ENCODE measurements at places on chromosomes 2 and 18.

DNA sequence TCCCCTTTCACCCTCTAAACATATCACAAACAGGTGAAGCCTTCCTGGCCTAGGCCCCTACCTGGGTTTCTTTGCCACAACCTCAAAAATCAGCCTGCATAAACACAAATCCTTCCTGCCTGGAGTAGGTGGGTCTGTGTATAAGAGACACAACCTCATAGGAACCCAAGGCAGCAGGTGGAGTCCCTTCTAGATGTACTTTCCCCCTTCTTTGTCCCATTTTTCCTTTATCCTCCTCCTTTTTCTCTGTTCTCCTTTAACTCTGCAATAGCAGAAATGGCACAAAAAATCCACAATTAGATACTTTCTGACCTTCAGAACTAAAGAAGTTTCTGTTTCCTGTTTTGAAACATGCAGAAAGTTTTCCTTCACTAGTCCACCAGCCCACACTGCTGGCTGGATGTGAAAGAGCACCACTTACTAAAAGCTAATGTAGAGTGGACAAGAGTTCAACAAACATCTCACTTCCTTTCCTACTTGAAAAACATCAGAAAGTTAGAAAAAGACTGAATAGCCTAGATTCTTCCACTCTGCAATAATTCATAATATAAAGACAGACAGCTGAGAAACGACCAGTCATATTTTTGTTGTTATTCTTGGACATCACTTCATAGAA, 11.2 kb downstream of the SLC40A1 start:
- no peak for DNase-seq

DNA sequence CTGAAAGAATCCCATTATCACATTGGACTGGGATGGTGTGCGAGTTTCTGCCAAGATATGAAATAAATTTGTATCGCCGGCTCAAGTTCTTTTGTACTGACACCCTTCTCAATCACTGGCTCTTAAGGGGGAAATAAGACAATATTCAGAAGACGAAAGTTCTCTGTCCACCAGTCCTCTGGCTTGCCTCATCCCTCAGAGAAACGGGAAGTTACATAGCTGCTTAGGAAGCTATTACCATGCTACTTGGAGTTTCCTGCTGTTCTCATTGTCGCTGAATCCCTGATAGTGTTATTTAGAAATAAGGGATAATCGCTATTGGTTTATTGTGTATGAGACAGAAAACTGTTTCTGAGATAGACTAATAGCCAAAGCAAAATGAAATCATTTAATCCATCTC, 205.0 kb upstream of the ZNF521 start:
- DNase-seq = no peak

DNA sequence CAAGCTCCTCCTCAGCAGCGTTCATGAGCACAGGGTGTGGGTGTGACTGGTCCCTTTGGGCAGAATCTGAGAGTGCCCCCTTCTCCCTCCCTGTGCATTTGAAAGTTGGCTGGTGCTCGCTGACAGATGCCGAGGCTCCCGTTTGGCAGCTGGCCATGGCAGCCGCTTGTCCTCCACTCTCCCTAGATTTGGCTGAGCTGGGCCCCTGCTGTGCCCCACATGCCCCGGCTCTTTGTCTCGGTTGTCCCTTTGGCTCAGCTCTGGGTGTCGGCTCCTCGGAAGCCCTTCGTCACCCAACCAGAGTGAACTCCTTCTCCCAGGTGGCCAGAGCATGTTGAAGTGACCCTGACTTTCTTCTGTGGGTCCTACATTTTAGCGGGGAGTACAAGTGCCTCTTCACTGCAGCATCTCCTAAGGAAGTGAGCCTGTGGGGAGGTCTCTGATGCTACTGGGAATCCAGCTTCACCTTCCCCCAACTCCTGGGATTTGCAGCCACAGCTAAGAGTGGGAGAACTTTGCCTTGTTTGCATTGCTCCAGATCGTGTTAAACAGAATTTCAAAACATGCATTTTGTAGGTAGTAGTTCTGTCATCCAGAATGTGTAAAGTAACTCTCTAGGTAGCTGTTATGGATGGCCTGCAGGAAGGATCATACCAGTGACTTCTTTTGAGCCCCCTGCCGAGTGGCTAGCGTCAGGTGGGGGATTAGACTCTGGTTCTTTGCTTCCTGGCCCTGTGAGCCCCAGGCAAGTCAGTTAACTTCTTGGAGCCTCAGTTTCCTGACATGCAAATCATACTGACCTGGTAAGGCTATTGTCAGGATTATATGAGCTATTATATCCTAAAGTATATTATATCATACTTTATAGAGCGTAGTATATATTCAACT, 24.2 kb downstream of the HPCAL1 start:
- DNase-seq = no peak

GRCh38 chr2:207960911-207961310, 64.4 kb downstream of the PLEKHM3 start:
- no peak for DNase-seq

- DNase-seq = peak; percentile 14
Observed at GRCh38 chr2:224038049-224038829, 847 bp downstream of the SERPINE2 start.

DNA sequence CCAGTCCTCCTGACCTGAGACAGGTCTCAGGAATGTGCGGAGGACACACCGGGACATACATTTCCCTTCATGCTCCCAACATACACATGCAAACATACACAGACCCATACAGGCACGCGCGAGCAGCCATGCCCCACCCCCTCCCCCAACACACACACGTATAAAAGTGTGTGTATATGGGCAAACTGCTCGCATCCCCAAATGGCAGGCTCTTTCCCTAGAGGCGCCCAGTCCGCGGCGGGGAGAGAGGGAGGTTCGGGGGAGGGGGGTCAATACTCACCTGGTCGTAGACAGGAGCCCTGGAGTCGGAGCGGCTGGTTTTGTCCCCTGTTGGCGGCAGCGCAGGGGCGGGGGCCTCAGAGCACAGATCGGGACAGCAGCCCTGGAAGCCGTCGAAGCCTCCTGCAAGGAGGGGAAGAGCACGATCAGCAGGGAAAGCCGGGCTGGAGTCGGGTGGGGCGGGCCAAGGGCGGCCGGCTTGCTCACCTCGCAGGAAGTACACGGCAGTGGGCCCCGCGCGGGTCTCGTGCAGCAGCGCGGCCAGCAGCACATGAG, 682 bp downstream of the DUSP2 start:
- DNase-seq = no peak

- no peak for DNase-seq
Observed at GRCh38 chr18:50586710-50587109, 26.8 kb downstream of the MAPK4 start.

DNA sequence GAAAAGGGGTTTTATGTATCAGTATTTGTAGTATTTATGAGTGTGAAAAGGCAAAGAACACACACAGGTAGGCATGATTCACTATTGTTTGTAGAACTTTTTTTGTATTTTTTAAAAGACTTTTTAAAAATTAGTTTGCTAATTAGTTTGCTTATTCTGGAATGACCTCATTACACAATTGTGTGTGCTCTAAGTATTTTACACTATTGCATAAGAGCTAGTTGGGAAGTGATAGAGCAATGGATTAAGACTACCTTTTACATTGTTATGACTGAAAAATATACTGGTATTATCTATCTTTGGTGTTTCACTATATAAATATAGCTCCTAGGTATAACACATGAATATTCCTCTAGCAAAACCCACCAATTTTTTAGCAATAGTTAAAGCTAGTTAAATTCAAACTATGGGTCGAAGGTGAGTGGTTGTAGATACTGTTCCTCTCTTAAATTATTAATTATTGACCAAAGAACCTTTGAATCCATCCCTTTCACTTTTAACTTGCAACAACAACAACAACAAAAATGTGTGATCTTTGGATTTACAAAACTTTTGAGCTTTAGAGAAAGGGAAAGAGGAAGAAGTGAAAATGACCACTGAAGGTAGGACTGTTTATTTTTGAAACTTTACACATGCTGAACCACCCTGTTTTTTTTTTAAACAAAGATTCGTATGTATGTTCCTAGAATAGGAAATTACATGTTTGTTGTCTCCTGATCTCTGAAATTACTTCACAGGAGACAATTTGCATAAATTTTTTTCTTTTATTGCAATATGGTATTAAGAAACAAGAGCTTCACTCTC, 18.7 kb downstream of the ITPRID2 start:
- DNase-seq = no peak

DNA sequence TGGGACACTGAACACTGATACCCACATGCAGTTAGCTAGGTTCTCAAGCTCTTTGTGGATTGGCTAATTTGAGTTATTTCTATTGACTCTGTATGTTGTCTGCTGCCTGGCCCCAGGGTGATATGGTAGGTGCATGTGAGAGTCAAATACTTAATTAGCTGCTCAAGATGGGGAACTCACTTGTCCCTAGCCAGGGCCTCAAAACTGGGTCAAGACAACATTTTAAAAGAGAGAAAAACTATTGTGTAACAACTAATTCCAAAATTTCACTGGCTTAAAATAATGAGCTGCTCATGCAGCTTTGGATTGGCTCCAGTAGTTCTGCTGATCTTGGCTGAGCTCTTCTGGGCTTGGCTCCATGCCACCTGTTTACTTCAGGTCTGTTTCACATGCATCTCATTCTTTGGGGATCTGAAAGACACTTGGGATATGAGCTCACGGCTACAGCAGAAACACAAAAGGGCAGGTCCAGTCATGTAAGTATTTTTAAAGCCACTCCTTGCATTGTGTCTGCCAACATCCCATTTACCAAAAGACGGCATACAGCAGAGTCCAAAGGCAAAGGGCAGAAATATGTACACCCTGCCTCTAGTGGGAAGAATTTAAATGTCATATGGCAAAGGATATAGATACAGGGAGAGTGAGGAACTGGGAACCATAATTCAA, 716.8 kb downstream of the SUCLG1 start:
- DNase-seq = no peak

GRCh38 chr18:57444301-57444759, 9.2 kb downstream of the ONECUT2 start:
- no peak for DNase-seq

- no peak for DNase-seq
Observed at GRCh38 chr2:26449278-26450030, 28.5 kb downstream of the OTOF start.

- no peak for DNase-seq
Observed at GRCh38 chr2:64852771-64853241, 136.4 kb upstream of the SLC1A4 start.

- DNase-seq = no peak
Observed at GRCh38 chr2:7849027-7849426, 832.8 kb upstream of the ID2 start.

DNA sequence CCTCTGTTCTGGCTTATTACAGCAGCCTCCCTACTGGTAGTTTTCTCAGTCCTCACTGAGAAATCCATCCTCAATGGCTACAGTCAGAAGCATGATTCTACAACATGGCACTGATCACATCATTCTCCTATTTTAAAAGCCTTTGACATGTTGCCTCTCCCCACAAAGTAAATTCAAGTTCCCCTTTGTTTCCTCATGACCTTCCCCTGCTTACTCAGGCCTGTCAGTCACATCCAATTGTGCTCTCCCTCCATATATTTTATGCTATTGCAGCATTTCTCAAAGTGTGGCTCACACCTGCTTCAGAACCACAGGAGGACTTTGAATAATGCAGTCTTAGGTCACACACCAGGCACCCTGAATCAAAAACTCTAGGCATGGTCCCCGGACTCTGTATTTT, 124.6 kb downstream of the SPOPL start:
- no peak for DNase-seq

DNA sequence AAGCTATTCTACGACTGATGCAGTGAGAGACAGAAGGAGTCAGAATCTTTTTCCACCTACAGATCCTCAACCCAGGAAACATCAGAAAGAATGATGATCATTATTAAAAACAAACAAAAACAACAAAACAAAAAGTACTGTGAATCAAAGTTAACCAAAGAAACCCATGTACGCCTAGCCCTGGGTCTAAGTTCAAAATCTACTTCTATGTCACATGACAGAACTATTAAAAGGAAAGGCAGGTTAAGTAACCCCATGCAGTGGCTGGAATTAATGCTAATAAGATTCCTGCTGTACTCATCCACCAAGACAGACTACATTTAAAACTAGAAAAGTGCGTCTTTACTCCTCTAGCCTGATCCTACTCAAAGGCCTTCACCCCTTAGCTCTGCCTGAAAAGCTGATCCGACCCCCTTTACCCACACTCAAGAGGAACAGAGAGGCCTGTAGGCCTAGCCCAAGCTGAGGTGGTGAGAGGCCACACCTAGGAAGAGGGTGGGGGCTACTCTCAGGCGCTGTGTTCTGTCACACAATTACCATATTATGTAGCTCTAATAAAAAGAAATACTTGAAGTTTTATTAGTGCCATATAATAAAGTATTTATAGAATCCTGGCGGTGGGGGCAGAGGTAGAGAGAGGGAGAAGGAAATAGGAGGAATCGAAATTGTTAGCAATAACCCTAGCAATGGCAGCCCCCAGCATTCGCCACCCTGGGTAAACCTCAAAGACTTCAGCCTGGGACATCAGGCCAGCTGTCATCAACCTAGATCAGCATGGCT, 37.1 kb downstream of the NHEJ1 start:
- no peak for DNase-seq

GRCh38 chr2:21860907-21861306, 737.1 kb downstream of the TDRD15 start:
- DNase-seq = no peak

DNA sequence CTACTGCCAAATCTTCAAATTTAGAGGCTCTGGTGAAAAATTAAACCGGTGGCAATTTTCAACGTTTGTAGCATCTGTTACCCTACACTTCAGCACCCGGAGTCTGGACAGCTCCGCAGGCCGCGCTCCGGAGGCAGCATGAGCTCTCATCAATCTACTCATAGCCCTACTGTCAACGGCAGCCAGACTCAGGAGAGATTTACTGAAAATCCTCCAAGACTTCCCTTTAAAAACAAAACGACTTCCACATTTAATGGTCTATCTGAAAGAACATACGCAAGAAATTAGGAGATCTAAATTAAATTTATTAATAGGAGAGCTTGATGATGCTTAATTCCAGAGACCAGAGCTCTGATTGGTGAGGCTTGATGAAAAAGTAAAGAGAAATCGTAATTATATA, 970 bp upstream of the ADCYAP1 start:
- peak; percentile 3 for DNase-seq

GRCh38 chr2:112906276-112906675, 4.7 kb upstream of the IL37 start:
- no peak for DNase-seq

- DNase-seq = no peak
Observed at GRCh38 chr2:38279201-38279600, 97.9 kb downstream of the ATL2 start.

DNA sequence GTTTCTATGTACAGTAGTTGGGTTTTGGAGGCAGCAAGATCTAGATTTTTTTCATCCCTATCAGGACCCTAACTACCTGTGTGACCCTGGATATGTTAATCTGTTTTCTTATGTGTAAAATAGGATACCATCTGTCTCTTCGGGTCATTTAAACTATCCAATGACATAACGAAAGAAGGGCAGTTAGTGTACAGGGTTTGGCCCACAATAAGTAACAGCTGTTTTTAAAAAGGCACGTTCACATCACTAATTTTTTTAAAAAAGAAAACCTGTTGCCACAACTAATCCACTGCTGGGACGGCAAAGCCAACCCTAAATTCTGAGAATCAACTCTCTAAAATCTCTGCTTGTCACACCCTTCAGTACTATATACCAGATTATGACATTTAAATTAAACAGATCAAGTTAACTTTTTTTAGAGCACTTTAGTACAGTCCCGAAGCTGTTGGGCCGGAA, 869 bp downstream of the USP40 start:
- DNase-seq = no peak
